ENCODE measurements at places on chromosomes 7 and 10.

- no peak for DNase-seq
These were observed 181.8 kb downstream of the ELFN1 start for GRCh38 chr7:1851721-1852516.

- DNase-seq, result no peak
These were observed at the start of gene CDK5 for GRCh38 chr7:151057506-151057988. TSS of gene CDK5 (minus strand) at chr7:151057897. CDS start at chr7:151057848, 49 bp downstream.

DNA sequence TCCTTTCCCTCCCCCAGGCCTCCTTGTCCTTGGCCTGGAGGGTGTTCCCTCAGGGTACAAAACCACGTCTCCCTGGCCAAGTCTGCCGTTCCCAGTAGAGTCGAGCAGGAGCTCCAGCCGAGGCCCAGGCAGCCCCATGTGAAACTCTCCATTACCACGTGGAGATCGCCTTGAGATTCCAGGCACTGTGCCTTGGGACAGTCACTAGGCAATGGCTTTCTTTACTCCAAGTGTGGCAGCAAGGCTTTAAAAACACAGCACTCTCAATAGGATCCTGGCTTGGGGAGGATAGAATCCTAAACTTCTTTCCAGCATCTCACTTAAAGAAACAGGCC, 57.5 kb downstream of the PLXNA4 start:
- no peak for DNase-seq

GRCh38 chr10:93290661-93291354, 191.3 kb downstream of the MYOF start:
- no peak for DNase-seq

DNA sequence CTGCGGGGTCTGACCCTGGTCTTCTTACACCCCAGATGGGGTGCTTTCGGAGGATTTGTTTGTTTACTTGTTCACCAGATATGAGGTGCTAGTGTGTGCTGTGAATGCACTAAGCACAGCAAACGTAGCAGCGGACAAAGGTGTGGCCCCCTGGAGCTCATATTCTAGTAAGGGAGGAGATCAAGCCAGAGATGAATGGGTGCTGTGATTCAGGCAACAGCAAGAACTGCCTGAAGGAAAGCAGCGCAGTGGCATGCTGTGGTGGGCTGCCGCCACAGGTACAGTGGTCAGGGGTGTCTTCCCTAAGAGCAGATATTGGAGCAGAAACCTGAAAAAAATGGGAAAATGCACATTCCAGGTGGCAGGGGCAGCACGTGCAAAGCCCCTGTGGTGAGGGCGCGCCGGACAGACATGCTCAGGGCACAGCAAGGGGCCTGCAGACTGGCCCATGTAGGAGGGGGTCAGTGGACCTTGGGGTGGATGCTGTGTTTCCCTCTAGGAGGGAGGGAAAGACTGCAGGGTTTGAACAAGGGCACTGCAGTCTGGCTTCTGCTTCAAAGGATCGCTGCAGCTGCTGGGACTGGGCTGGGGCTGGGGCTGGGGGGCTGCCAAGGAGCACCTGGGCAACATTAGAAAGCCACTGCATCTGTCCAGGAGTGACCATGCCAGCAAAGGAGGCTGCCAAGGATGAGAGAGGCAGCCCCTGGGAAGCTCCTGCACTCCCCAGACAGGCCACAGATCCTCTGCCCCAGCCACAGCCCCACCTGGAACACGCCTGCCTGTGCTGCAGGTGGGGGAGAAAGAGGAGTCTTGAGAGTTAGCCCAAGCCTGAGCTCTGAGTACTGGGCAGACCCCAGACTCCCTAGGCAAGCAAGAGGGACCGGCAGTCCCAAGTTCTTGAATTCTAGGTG, 927 bp upstream of the DEPP1 start:
- DNase-seq, result no peak
